ENCODE measurements at places on chromosomes 2 and 18.

DNA sequence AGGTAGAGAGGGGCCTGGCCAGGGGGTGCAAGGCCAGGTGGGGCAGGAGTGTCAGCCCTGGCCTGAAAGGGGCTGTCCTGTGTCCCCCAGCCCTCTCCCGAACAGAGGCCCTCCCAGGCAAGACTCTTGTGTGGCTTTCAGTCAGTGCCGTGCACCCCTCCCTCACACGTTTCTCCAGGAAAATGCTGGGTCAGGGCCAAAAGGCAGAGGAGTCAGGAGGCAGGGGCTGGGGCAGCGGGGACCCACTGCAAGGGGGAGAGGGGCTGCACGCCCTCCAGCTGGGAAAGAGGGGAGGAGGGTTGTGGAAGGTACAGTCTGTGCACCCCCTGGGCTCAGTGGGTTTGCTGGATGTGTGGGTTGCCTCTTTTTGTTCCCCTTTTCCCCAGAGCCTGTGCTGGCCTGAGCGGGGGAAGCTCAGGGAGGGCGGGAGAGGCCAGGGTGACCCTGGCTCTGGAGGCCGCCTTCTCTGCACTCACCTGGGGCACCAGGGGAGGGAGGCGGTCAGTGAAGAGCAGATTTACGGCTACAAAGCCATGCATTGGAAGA lies 4.1 kb downstream of the KCNF1 start:
- no peak for DNase-seq

GRCh38 chr2:239121600-239122012 lies 273.7 kb downstream of the TWIST2 start:
- no peak for DNase-seq

DNA sequence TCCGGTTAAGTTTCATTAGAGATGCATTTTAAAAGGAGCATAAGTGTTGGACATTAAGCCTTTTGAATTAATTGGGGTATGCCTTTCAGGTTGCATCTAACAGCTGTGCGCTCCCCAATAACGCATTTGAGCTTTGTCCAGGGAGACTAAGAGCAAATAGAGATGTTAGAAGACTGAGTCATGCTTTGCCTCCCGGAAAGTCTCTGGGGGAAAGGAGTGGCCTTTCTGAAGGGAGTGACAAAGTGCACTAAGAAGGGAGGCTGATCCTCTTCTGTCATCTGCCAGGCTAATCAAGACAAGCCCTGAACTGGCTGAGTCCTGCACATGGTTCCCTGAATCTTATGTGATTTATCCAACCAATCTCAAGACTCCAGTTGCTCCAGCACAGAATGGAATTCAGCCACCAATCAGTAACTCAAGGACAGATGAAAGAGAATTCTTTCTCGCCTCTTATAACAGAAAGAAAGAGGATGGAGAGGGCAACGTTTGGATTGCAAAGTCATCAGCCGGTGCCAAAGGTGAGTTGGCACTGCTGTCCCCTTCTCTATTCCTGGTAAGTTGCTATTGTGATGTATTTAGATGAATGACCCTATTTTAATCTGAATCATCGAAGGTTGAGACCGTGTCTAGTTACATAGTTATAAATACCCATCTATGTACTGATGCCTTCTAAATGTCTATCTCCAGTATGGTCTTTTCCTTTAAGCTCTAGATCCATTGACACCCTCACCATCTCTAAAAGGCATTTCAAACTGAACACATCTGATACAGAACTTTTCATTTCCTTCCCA lies 12.1 kb downstream of the TTL start:
- DNase-seq = no peak

DNA sequence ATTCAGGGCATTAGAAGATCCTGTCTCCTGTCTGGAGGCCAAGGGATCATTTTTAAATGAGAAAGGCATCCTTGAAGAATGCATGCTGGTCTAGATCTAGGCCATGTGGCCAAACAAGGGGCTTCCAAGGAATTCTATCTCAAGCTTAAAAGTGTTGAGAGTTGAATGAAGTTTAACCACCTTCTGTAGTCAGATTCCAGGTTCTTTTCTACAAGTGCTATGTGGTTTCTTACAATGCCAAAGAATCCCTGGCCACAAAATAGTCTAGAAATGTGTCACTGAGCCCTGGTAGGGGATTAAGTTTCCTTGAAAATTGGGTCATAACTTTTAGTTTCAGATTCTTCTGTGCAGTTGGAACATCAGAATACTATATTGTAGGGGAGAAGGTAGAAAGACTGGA lies 640.7 kb upstream of the ACVR2A start:
- no peak for DNase-seq

DNA sequence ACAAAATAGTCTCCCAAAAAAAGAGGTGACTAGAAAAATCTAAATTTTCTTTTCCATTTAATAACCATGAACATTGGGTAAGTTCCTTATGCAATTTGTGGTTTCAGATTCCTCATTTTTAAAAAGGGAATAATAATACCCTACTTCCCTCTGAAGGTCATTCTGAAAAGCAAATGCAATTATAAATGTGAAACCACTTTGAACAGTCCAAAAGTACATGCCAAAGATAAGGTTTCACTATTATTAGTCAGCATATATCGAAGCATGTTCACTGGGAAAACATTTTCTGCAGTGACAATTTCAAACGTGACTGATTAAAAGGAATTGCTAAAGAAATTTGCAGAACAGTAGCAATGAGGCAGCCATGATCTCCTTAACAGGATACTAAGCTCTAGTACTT lies 100.1 kb upstream of the RNF152 start:
- DNase-seq = no peak

- no peak for DNase-seq
These were observed 10.7 kb upstream of the FAHD2A start for GRCh38 chr2:95391641-95392310.

GRCh38 chr2:855177-855576 lies 95.5 kb upstream of the SNTG2 start:
- DNase-seq = no peak

- no peak for DNase-seq
These were observed 42.6 kb downstream of the CMPK2 start for GRCh38 chr2:6823111-6823510.

- no peak for DNase-seq
These were observed 5.8 kb upstream of the RIF1 start for GRCh38 chr2:151403914-151404313.

DNA sequence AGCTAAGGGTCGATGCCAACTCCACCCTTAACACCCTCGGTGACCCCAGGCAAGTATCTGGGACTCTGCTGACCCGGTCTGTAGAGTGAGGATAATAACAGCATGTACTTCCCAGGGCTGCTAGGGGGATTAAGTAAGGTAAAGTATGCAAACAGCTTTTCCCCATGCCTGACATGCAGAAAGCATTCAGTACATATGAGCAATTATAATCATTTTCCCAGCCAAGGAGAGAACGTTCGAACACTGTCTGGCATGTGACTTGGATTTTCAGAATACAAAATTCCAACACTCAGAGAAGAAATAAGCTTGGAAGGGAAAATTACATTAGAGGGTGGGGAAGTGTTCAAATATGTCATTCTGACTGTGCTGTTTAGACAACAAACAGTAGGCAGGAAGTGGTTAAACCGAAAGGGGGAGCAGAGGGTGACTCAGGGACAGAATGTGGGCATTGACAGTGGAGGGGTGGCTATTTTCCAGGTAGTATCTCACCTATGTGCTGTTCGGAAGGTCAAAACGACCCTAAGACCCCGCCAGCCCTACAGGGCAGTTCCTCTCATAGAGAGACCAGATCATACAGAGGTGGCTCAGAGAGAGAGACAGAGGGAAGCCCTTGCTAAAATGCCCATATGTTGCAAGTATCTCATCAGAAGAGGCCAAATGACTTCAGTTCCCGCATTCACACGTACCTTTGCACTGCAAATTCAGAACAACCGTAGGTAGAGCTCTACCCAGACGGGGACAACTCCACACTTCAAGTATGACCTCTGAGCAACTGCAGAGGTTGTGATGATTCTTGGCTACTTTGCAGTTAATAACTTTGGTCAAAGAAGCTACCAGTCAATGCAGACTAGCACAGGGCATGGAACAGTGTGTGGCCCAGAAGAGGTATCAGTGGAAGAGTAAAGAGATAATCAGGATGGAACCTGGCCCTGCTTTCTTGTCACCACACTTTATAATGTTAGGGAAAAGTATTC lies 14.8 kb downstream of the ASPRV1 start:
- no peak for DNase-seq

GRCh38 chr2:184113696-184114403 lies 484.5 kb upstream of the ZNF804A start:
- DNase-seq = no peak
